ENCODE measurements at places on chromosomes 6 and 20.

DNA sequence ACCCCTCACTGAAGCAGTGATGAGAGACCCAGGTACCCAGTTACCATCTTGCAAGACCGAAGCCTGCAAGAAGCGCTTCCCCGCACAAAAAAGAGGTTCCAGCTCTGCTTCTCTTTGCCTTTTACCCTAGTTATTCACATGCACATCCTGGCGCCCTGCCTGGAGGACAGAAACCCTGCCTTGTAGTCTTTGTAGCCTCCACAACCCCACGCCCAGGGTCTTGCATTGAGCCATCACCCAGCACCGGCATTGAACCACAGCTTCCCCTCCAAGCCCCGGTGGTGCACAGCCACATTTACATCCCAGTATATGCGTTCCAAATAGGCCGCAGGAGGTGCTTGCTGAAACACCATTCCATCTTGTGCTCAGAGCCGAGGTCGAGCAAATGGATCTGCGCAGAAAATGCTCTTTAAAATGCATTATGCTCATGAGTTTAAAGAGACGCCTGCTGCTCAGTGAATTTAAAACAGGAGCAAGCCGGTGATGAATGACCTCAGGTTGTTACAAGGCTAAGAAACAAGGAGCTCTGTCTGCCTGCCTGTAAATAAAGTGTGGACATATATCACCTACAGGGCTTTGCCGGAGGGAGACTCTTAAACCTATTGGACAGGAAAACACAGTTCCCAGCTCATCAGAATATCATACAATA lies 61.7 kb downstream of the GNAS-AS1 start:
- no peak for DNase-seq

DNA sequence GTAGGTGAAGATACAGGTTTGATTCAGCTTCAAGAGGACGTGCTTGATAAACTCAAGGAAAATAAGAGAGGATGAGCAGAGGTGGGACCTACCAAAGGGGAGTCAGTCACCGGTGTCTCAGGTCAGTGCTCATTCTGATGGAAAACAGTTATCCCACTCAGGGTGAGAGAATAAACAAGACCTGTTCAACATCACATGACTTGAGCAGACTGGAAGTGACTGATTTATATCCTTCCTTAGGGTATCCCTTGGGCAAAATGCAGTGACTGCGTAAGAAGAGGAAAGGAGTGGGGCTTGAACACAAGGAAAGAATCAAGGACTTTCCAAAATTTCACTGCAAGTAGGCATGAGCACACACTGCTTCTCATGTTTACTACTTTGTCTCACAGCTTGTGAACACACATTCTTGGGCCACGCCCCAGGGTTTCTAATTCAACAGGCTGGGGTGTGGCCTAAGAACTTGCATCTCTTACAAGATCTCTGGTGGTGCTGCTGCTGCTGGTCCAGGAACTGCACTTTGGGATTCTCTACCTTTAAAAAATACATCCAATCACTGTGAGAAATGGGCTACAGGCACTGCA lies 11.6 kb downstream of the CST3 start:
- DNase-seq: no peak

DNA sequence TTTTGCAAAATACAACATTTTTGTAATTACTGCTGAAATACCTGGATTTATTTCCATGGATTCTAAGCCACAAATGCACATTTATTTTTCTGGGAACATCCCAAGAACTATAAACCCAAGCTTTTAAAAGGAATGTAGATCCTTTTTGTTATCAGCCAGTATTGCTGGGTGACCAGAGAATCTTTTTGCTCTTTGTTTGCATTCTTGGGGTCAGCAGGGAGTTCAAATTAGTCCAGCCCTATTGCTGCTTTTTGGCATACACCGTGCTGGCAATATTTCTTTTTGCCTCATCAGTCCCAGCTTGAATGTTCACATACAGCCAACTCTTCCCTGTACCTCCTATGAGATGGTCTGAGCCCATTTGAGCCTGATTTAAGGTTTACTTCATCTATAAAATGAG lies 155.2 kb upstream of the CNR1 start:
- no peak for DNase-seq

DNA sequence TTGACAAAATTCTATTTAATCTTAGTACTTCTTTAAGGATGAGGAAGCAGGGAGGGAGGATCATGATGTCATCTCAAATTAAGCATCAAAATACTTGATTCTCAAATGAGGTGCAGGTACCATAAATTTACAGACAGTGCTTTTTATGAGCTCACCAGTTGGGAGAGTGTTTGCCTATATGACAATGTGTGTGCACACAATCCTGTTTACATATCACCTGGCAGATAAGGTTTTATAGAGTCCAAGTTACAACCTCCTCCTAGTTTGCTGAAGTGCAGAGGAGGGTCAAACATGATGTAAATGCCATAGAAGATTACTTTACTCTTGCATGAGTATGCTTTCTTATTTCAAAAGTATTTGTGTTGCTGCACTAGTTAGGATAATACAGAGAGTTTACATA lies 6.4 kb downstream of the ATXN1 start:
- no peak for DNase-seq
